Hippocampal formation (tissue), 2 donors: ENCODE measurements at places on chromosomes 6 and 20.

DNA sequence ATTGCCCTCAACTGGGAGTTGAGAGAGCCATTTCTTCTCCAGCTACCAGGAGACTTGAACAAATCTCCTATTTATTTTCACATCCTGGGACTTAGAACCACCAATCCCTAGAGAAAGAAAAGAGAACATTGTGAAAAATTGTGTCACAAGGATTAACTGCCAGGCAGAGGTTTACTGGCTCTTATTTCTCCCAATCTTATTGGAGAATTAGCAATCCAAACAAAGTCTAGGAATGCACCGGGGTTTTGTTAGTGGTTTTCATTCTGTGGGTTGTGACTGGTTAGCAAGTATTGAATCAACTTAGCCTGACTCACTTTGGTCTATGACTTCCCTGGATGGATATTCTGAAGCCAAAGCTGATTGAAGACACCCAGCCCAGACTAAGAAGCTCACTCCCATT lies 21.2 kb upstream of the ENPP5 start:
- DNase-seq: no peak

DNA sequence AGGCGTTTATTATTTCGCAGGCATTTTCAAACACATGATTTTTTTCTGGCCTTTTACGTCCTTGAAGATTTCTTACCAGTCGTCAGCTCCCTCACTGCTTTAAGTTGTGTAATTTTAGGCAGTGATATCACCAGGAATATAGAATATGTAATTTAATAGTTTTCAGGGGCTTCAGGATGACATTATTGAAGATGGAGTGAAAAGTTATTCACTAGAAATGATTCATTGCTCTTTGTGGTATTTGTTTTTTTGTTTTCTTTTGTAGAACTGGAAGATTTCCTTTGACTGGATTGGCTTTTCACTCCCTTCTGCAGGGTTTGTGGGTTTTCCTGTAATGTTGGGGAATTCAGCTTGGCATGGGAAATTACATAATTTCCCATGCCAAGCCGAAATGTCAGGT lies 2.0 kb downstream of the LRRC1 start:
- no peak for DNase-seq

DNA sequence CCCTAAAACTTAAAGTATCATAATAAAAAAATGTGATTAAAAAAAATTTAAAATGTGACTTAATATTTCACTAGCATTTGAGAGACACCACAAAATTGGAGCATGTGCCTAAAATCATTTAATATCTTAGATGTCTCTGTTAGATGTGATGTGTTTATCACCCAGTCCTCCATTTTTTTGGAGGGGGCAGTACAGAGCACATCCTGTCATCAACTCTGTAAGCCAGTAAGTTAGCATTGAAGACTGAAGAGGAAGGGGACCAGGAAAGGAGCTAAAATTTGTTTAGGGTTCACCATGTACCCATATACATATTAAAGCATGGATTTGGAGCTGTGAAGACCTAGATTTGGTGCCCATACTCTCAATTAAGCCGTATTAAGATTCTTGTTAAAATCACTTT lies 30.7 kb upstream of the ADIG start:
- no peak for DNase-seq

- no peak for DNase-seq
Measured at GRCh38 chr6:144823131-144823530, 538.0 kb downstream of the UTRN start.

DNA sequence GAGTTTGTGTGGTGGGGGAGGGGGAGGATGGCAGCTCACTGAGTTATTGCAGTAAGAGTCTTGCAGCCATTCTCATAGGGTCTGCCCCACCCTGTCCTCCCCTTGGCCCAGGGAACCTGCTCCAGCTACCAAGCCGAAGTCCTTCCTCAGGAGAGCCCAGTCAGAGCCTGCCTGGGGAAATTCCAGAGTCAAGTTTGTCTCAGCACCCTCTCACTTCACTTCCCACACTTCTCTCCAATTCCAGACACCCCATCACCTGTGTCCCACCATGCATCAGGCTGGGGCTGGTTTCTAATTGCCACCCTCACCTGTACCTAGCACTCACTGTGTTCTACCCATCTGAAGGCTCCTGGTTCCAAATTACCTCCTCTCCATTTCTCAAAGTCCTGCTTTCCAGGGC lies 10.3 kb upstream of the SLC22A16 start:
- DNase-seq: no peak

GRCh38 chr6:43055966-43056365 lies 2.3 kb upstream of the CUL7 start:
- DNase-seq: no peak

- no peak for DNase-seq
Measured at GRCh38 chr6:70130865-70131264, 172.0 kb downstream of the COL9A1 start.

- DNase-seq: no peak
Measured at GRCh38 chr6:135673501-135674309, 176.2 kb upstream of the AHI1 start.

GRCh38 chr20:2890742-2891141 lies 17.5 kb downstream of the PTPRA start:
- DNase-seq: no peak

GRCh38 chr20:62917720-62918119 lies 8.6 kb downstream of the DIDO1 start:
- no peak for DNase-seq

DNA sequence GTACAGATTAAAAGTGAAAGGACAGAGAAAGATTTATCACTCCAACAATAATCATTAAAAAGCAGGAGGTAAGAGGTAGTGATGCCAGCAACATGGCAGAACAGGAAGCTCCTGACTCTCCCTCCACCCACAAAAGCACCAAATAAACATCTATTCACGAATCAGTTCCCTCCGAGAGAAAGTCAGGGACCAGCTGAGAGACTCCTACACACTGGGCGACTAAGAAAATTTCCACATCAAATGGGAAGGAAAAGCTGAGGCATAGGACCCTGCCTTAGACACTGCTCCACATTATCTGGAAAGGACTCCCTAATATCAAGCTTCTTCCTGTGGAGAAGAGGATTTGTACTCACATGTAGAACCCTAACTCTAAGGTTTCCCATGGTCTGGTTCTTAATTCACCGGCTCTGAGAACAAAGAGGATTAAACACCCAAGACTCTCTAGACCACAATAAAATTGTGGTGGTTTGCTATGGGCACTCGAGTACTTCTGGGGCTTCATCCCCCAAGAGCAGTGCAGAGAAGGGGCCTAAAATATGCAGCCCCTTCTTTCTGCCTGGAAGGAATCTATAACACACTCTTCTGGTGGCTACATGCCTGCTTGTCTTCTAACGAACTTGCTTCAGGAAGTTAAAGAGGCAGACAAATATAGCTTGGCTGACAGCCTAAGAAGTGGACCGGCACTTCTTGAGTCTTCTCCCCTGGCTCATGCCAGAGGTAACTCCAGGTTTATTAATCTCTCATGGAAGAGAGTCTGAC lies 29.4 kb upstream of the ASF1A start:
- DNase-seq: no peak

DNA sequence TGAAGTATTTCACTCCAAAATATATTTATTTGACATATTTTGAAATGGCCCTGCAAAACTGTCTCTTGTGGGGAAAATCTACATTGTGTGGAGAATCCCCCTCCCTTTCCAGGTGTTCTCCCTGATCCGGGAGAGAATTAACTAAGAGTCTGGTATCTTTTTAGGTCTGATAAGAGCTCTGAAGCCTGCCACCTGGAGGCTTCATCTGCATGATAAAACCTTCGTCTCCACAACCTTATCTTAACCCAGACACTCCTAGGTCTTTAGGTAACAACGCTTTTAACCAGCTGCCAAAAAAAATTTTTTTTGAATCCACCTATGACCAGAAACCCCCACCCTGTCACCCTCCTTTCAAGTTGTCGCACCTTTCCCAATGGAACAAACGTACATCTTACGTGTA lies 43.0 kb downstream of the FAM184A start:
- no peak for DNase-seq

DNA sequence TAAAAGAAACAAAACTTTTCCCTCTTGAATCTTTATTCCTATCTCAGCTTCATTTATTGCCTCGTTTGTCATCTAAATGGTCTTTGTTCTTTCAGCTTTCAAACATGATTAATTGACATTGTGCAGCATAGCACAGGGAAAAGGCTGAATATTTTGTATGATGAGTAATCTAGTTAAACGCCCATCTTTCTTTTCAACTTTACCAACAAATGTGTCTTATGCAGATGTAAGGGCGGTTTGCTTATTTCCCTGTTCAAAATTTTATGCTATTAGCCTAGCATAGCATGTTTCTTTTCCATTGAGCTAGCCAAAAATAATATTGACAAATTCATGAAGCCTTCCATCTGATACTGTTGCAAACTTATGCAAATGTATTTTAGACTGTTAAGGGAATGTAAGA lies 176.4 kb upstream of the AKAP12 start:
- no peak for DNase-seq

GRCh38 chr6:84979541-84979940 lies 215.1 kb upstream of the TBX18 start:
- DNase-seq: no peak

- DNase-seq: no peak
Measured at GRCh38 chr6:158751921-158752320, 67.2 kb downstream of the EZR start.

DNA sequence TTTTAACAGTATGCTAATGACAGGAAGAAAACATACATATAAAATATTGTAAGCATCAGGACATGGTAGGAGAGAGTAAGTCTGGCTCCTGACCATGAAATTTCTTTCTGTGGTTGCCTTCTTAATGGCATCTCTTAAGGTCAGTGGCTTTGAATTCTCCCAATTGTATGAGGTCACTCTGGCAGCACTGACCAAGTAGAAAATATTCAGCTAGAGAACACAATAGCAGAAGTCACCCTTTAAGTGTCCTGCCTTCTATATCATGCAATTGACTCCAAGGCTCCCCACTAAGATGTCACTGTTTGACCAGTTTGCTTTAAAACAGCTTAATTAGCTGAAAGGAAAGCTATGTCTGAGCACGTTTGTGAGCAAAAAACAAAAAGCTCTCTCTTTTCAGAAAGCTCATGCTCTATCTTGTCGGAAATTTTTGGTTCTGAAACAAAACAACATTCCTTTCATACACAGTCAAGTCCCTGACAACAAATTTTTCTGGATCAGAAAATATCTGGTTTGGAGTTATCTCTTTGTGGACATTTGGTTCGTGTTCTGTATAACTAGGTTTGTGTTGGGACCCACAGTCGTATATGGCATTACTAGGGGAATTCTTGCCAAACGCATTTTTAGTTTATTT lies 120.9 kb upstream of the IFNGR1 start:
- no peak for DNase-seq

DNA sequence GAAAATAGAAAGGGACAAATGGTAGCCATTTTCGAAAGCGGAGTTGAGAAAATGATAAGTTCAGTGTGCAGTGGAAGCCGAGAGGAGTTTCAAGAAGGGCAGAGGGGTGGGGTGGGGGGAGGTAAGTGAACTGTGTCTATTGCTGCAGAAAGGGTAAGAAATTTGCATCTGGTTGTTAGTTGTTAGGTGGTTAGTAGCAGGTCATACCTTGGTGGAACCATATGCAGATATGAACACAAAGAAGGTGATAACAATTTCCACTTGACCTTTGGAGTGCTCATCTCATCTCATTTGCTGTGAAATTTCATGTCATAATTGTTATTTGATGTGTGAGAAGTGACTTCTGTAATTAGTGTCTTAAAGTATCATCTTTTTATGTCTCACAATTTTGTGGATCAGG lies 288.2 kb downstream of the QKI start:
- no peak for DNase-seq

- no peak for DNase-seq
Measured at GRCh38 chr6:107813555-107814194, 10.4 kb downstream of the SCML4 start.

GRCh38 chr20:43191946-43192863 lies 2.5 kb upstream of the PTPRT start:
- DNase-seq: peak; percentile 28

GRCh38 chr6:94071835-94072234 lies 652.5 kb upstream of the EPHA7 start:
- no peak for DNase-seq

DNA sequence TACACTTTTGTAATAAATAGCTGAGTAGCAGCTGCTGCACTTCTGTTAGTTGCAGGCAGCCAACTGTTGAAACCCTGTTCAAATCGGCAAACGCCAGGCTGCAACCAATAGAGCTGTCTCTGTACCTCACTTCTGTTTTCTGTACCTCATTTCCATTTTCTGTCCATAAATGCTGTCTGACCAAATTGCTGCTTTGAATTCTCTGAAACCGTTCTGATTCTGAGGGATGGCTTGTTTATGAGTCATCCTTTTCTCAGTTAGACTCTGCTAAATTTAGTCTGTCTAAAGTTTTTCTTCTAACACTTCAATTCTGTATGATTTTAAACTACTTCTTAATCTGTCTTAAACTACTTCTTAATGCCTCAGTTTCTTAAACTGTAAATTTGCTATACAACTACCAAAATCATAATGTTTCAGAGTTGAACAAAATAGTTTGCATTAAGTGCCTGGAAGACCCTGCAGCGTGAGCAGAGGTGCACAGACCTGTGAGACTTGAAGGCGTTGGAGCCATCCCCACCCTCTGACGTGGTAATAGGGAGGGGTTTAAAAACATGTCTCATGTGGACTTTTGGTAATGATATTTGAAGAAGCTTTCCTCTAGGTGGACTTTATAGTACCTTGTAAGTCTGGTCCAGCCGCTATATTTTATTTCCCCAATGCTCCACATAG lies 9.6 kb downstream of the BTNL2 start:
- no peak for DNase-seq

DNA sequence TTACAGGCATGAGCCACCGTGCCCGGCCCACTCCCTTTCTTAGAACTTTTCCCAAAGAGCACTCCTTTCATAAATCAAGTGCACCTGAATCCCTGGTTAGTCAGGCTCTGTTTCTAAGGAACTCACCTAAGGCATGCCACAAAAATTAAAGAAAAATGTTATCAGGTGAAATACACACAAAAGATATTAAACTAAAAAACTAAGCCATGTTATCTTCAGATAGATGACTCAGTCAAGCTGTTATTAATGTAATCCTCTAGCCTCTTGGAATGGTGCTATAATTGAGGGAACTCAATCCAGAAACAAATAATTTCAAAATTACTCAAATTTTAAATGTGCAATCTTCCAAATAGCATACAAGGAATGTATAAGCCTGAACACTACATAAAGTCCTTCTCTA lies 83.0 kb downstream of the TENT5A start:
- DNase-seq: no peak

GRCh38 chr20:15236812-15237211 lies 899.4 kb upstream of the FLRT3 start:
- DNase-seq: no peak

GRCh38 chr6:53294611-53295010 lies 54.1 kb downstream of the ELOVL5 start:
- no peak for DNase-seq

DNA sequence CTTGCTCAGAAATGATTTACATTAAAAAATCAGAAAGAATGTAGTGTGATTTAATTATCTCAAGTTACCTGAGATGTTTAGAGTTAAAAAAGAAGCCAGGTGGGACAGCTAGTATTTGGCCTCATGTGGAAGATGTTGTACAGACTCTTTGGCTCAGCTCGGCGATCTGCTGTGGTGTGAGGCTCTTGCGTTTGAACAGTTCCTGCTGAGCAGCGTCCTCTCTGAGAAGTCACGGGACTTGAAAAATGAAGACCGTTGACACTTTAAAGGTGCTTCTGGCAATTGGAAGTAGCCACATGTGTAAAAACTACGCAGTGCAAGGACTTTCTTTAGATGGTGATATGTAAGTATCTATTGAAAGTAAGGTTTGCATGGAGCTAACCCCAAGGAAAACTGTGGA lies 169.0 kb downstream of the BACH2 start:
- DNase-seq: no peak

GRCh38 chr6:39685938-39686337 lies 39.3 kb downstream of the KIF6 start:
- DNase-seq: no peak
